MM.1S (cell line): ENCODE measurements at places on chromosomes 3 and 15.
A peak's percentile ranks its signal among the peaks of the same experiment; 100 is the strongest.

DNA sequence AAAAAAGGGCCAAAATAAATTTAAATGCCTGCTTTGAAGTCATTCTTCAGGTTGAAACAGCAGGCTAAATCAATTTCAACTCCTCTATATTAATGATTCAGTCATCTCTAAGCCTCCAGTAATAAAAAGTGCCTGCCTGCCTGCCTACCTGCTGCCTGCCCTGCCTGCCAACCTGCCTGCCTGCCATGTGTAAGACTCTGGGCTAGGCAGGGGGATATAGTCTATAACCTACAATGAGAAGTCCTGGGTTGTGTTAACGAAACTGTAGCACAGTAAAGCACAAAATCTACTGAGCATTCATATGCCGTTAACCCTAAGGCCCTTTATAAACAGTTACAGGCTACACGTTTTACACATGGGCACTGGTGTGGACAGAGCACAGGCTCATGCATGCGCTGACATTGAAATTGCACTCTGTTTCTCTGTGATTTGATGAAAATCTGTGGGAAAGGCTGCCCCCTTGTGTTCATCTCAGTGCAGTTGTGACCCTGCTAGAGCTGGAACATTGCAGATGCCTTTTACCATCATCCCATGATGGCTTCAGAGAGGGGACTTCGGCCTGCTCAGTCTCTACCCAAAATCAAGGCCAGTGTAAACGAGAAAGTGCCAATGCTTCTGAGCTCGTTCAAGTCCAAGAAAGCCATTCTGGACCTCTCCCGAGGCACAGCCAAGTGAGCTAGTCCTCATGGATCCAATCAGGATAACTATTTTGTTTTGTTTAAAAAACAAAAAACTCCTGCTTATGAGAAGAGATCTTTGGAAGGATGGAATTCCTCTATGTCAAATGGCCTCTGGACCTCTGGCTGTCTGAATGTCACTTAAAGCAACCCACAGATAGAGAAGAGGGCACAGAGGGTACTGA lies 64.6 kb downstream of the EFL1 start:
- H3K4me3 ChIP-seq, result no peak overlapping the region
- no peaks in the 10 kb centered on the region for H3K36me3 ChIP-seq
- peak; percentile 55 for DNase-seq
- H3K27ac ChIP-seq, result no peak overlapping the region
- no peaks in the 10 kb centered on the region for H3K4me1 ChIP-seq
- H3K27me3 ChIP-seq, result no peaks in the 10 kb centered on the region

DNA sequence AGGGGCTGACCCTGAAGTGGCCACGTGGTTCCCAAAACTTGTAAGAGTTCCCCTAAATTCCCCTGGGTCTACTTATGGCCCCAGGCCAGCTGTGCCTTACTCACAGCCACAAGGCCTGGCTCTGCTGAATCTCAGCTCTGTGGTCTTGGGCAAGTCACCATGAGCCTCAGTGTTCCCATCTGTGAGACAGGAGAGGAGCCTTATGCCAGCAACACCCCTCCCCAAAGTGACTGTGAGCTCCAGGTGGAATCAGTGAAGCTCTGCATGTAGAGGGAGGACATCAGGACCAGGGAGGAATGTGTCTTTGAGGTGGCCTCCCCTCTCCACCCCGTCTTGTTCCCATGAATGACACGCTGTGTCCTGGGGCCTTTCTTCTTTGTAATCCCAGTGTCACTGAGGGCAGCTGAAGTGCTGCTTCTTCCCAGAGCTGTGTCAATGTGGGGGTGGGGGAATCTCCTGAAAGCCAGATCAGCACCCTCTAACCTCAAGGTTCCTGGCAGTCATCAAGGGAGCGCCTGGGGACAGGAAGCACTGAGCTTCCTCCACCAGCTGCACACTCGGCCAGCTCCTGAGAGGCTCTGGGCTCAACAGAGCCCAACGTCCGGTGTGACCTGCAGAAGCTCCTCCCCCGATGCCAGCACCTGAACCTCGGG lies 258.9 kb downstream of the UACA start:
- peak overlapping the region; percentile 15; the same call in 1 of the 2 replicates for H3K4me3 ChIP-seq
- no peaks in the 10 kb centered on the region for H3K27me3 ChIP-seq
- H3K4me1 ChIP-seq, result peaks cover 48% of the 10 kb centered on the region
- no peaks in the 10 kb centered on the region for H3K36me3 ChIP-seq
- peak; percentile 96 for DNase-seq
- peak overlapping the region; percentile 98 for H3K27ac ChIP-seq

DNA sequence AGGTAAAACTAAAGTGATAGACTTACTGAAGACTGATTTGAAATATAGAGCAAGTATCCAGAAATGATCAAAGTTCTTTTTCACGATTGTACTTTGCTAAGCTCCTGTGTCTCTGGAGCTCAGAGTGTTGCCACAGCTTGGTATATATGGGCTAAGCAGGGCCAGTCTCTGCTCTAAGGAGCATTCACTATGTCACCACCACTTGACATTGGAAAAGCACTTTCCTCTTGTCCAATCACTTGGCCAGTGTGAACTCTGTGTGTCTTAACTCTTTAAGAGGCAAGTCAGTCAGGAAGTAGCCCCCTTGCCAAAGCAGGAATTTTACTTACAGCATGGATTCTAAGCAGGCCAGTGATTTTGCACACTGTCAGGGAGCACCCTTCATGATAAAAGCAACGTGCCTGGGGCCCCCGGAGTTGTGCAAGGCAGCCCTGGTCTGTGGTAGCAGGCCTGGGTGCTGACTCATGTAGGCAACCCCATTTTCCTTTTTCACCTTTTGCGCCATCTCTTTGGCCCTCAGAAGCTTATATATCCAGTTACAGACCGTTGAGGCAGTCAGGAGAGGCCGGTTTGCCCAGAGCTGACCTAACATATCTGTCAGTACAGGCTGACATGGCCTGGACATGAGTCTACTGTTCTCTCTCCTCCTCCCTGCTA lies 73.0 kb downstream of the HCN4 start:
- no peak overlapping the region for H3K4me3 ChIP-seq

DNA sequence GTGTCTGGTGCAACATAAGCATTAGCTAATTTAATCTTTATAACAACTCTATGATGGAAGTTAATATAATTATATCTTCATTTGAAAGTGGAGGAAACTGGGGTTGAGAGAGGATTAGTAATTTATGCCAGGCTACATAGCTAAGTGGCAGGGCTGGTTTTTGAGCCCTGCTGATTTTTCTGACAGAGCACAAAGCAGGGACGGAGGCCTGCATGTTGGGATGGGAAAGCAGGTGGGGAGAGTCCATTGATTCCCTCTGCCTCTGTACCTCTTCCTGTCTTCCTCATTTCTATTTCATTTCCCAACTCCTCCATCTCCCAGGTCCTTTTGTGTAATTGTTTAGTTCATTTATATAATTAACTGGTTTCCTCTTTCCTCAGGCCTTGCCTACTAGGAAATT lies 251.6 kb upstream of the ZPLD1 start:
- no peaks in the 10 kb centered on the region for H3K36me3 ChIP-seq
- no peak overlapping the region for H3K4me3 ChIP-seq
- DNase-seq, result no peak
- no peaks in the 10 kb centered on the region for H3K4me1 ChIP-seq
- H3K27me3 ChIP-seq, result no peaks in the 10 kb centered on the region
- no peak overlapping the region for H3K27ac ChIP-seq

- no peak overlapping the region for H3K4me3 ChIP-seq
- DNase-seq, result no peak
- no peaks in the 10 kb centered on the region for H3K4me1 ChIP-seq
- H3K27me3 ChIP-seq, result no peaks in the 10 kb centered on the region
- no peak overlapping the region for H3K27ac ChIP-seq
These were observed 11.3 kb upstream of the KIF23 start for GRCh38 chr15:69402816-69403215.

GRCh38 chr15:83449250-83449671 lies 2.1 kb downstream of the SH3GL3 start:
- H3K27ac ChIP-seq, result no peak overlapping the region
- H3K27me3 ChIP-seq, result no peaks in the 10 kb centered on the region
- H3K4me1 ChIP-seq, result no peaks in the 10 kb centered on the region
- DNase-seq, result no peak
- no peaks in the 10 kb centered on the region for H3K36me3 ChIP-seq

DNA sequence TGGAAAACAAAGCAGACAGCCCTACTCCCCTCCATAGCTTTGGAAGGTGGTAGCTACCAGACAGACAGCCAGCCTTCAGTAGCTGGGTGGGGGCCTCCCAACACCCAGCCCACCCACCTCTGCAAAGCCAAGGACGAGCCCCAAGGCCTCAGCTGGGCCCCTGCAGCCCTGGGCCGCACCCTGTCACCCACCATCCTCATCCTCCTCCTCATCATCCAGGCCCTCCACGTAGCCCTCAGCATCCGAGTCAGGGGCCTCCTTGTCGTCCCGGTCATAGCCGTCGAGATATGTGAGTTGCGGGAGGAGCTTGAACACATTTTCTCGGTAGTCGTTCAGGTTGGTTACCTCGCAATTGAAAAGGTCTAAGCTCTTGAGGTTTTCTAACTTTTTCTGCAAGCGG lies 36.5 kb downstream of the ANP32A start:
- H3K4me1 ChIP-seq, result no peaks in the 10 kb centered on the region
- H3K27me3 ChIP-seq, result no peaks in the 10 kb centered on the region
- H3K4me3 ChIP-seq, result no peak overlapping the region
- DNase-seq, result no peak
- no peak overlapping the region for H3K27ac ChIP-seq

DNA sequence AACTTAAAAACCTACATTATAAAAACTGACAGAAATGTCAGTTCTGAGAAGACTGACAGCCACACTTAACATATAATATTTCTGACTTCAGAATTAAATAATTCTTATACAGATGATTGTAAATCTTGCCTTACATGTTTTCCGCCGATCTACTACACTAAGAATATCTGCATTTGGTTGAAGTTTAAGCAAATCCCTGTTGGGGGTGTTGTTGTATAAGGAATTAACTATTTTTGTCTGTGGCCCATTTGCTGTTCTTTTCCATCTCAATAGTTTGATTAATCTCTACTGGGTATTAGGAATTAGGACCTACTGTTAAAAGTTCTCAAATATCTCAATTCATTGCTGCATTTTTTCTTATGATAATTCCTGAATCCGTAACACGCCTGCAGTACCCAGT lies 838.3 kb upstream of the ROBO1 start:
- H3K27ac ChIP-seq, result no peak overlapping the region
- no peaks in the 10 kb centered on the region for H3K27me3 ChIP-seq
- DNase-seq, result no peak
- no peak overlapping the region for H3K4me3 ChIP-seq
- no peaks in the 10 kb centered on the region for H3K4me1 ChIP-seq

DNA sequence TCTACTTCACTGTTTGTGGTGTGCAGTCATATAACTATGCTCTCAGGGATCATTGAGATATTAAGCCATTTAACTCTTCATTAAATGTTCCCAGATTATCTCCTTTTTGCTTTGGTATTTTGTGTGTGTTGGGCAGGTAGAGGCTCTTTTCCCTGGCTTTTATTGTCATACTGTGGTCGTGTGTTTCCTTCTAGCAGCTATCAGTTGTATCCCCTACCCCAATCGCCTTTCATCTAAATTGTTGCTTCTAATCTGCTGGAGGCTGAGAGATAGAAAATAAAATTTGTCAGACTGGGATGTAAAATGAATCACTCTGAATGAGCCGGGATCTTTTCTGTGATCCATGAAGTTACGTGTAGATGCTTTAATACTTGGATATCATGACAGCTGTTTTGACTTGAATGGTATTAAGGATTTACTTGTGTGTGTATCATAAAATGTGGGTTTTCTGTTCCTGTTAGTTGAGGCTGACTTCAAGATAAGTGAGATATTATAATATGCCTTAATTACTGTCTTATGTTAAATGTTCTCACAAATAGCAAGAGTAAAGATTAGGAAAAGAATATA lies 9.2 kb downstream of the NFKBIZ start:
- H3K36me3 ChIP-seq, result peaks cover 22% of the 10 kb centered on the region
- no peaks in the 10 kb centered on the region for H3K4me1 ChIP-seq
- no peak overlapping the region for H3K27ac ChIP-seq
- H3K4me3 ChIP-seq, result no peak overlapping the region
- no peaks in the 10 kb centered on the region for H3K27me3 ChIP-seq

GRCh38 chr3:119221779-119222320 lies 18.8 kb downstream of the B4GALT4 start:
- DNase-seq, result no peak
- H3K27ac ChIP-seq, result no peak overlapping the region
- no peak overlapping the region for H3K4me3 ChIP-seq
- no peaks in the 10 kb centered on the region for H3K27me3 ChIP-seq
- H3K36me3 ChIP-seq, result no peaks in the 10 kb centered on the region

DNA sequence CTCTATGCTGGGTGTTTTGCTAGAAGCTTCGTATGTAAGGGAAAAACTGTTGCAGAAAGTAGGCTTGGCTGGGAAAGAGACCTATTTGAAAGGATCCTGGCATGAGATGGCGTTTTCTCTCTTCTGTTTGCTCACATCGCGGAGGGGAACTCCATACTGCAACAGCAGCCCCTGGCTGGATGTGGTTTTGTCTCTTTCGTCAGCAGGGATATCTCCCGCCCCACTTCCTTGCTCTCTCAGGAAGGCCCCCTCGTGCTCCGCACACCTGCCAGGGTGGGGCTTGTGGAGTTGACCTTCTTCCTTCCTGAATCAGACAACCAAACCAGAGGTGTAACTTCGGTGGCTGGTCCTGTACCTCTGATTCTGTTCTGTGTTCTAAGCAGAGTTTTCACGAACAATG lies 26.4 kb upstream of the MYZAP start:
- no peaks in the 10 kb centered on the region for H3K36me3 ChIP-seq
- no peaks in the 10 kb centered on the region for H3K27me3 ChIP-seq
- DNase-seq, result no peak

DNA sequence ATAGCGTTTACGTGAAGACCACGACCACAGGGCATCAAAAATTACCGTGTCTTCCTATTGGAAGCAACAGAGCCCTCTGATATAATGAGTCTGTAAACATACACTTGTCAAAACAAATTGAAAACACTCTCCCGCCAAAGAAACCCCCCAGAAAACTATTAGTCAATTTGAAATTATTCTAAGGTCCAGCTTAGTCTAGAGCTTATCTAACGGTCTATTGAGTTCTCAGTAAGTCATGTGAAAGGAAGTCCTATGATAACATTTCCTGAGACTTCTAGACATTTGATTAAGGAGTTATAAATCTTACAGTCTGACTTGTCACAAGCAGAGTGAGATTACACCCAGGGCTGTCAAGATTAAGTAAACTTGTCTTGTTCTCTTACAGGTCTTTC lies 356.3 kb downstream of the FOXP1 start:
- no peak overlapping the region for H3K27ac ChIP-seq
- no peaks in the 10 kb centered on the region for H3K36me3 ChIP-seq
- DNase-seq, result no peak
- H3K4me1 ChIP-seq, result no peaks in the 10 kb centered on the region
- H3K27me3 ChIP-seq, result no peaks in the 10 kb centered on the region

DNA sequence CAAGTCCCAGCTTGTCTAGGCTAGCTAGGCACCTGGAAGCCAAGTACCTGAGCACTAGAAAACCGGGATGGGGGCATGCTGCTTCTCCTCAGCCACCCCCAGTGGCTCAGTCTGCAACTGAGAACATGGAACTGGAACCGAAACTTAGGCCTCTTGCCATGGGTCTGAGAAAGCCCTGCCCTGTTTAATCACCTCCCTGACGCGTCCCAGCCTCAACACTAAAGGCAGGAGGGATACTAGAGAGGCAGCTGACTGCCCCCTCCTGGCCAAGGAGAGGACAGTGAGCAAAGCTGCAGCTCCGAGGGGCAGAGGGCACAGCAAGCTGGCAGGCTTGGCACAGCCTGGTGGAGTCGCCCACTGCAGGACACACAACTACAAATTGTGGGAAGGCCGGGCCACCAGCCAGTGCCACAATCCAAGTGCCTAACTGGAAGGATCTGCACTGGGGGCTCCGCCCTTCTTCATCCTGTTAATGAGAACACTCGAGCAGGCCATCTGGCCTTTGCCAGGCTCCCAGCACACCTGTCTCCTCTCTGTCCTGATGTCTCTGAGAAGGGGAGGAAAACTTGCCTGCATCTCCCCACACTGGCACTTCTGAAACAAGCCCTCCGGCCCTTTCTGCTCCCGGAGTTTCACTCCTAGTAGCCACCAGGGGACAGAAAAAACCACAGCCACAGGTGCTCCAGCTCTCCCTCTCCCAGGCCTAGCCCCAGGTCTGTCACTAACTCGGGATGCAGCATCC lies 53.7 kb downstream of the BDH1 start:
- DNase-seq, result peak; percentile 94
- H3K4me3 ChIP-seq, result peak overlapping the region; percentile 29
